Dermis microvascular lymphatic vessel endothelial cell (primary cell): ENCODE measurements at places on chromosomes 16 and 17. TPM values are rescaled to one million over a fixed set of nuclear protein-coding genes. Genes with fewer than 3 reads are reported as not detected.

DNA sequence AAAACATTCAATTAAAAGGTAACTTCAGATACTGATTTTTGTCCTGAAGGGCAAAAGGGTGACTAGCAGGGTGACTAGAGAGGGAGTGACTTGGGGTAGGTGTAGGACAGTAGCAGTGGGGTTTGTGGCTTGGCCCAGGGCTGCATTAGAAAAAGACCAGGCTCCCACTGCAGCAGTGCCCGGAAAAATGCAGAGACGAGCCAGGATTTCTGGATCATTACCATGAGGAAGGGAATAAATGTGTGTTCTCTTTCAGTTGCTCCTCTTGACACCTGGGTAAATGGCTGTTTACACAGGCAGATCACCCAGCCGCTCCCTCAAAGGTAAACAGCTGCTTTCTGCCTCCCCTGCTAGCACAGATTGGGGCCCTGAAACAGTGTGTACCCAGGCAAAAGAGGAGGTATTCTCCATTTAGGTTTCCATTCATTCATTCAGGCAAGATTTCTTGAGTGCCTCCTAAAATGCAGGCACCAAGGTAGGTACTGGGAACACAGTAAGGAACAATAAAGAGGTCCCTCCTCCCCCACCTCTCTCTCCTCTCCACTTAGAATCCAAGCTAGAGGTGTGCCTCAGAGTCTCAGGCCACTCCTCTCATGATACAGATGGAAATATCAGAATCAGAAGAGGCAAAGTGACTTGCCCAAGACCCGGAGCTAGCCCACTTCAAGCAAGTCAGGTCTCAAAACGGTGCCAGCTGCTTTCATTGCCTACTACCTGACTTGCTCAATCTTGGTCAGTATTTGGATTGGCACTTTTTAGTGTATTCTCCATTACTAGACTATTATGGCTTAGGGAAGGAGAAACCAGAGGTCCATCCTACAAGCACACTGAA, 15.2 kb upstream of the TOX3 start:
- no peak for DNase-seq

DNA sequence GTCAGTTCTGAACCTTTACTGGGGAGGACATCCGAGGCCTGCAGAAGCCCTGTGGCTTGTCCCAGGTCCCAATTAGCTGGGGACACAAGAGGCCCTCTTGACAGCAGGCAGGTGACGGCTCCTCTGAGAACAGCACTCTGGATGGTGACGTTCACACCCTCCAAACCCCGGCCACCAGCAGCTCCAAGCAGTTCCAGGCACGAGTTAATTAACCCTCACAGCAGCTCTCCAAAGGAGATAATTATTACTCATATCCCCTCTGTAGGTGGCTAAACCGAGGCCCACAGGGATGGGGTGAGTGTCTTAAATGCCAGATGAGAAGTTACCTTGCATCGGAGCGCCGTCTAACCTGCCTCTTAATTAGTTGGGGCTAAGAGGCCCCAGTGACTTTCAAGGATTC, 168.9 kb upstream of the CIBAR2 start:
- DNase-seq = no peak

DNA sequence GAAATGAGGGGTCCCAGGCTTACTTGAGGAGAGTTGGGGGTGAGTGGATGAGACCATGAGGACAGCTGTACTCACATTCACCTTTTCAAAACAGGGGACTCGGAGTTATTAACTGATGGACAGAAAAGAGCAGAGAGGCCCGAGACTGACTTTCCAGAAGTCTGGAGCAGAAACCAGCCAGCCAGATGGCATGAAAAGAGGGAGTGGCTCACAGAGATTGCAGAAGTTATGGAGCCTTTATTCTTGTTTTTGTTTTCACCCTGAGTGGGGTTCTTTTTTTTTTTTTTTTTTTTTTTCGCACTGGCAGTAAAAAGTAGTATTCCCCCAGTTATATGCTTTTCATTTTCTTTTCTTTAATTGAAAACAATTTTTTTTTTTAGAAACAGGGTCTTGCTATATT, 18.9 kb downstream of the TVP23A start:
- DNase-seq = no peak

GRCh38 chr16:88815901-88816589, 4.3 kb upstream of the APRT start:
- DNase-seq = peak; percentile 44

DNA sequence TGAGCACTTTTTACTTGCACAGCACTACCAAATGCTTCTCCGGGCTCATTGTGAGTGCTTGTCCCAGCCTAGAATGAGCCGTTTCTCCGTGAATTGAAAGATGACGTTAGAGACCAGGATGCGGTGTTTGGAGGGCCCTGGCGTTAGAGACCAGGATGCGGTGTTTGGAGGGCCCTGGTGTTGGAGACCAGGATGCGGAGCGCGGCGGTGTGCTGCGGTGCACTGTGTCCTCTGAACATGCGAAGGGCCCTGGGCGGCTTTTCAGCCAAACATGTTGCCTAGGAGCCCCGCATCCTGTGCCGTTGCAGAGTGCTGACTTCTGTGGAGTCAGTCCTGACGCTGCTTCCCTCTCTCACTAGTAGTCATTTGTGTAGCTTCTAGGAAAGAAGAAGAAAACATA, 42.7 kb downstream of the BANP start:
- no peak for DNase-seq

- no peak for DNase-seq
Measured at GRCh38 chr17:78144147-78144719, 2.0 kb upstream of the C17orf99 start.

- no peak for DNase-seq
Measured at GRCh38 chr17:78947235-78948149, 22.3 kb upstream of the TIMP2 start.

Gene C1QL1
- under 0.01 and 0.13 TPM in 2 replicates for total RNA-seq

Gene CLDN7
- 1.0 and 2.7 TPM in 2 replicates for total RNA-seq

Gene KRTAP4-4
- total RNA-seq = not detected in 2 replicates

Gene CDRT15
- total RNA-seq = not detected in 2 replicates

Gene BICDL2
- total RNA-seq = not detected in 2 replicates

Gene SP6
- 1.8 and 2.3 TPM in 2 replicates for total RNA-seq

Gene ITGA2B
- 0.13 and 0.51 TPM in 2 replicates for total RNA-seq

Gene PRM2
- not detected in 2 replicates for total RNA-seq

Gene SLC38A8
- not detected in 2 replicates for total RNA-seq

Gene SLC4A1
- not detected in 2 replicates for total RNA-seq
